ENCODE measurements at places on chromosomes 6 and 20.

DNA sequence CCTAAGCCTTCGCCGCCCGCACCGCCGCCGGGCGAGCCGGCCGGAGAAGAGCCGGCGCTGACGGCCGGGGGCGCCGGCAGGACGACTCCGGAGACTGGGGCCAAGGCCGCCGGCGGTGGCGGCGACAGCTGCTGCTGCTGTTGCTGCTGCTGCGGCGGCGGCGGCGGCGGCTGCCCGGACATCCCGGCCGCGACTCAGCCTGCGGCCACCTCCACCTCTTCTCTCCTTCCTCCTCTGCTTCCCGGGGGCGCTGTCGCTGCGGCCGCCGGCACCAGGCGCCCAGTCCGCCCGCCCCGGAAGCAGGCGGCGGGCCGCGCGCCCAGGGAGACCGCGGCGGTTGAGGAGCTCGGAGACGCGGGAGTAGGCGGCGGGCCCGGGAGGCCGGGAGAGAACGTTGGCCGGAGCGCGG is 307 bp downstream of the RANBP9 start:
- DNase-seq, result no peak

GRCh38 chr6:74997646-74998045 is 208.2 kb downstream of the COL12A1 start:
- no peak for DNase-seq

GRCh38 chr6:161349886-161350285 is 76.0 kb upstream of the AGPAT4 start:
- no peak for DNase-seq

DNA sequence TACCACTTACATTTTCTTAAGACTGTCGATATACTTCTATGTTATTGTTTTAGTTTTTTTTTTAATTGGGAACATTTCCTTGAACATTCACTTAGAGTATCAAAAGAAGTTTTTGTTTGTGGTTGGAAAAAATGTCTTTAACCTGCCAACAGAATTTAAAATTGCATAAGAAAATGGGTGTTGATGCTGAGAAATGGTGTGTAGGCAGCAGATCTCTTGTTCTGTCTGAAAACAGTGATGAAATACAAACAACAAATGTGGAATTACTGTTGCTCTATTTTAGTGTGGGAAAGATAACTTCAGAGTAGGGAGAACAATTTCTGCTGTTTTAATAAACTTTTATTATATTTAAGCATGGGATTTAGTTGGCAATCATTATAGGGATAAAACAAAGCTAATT is 293.5 kb downstream of the CDKAL1 start:
- no peak for DNase-seq
